ENCODE measurements at places on chromosomes 13 and 19. TPM values are rescaled to one million over a fixed set of nuclear protein-coding genes. Genes with fewer than 3 reads are reported as not detected.

DNA sequence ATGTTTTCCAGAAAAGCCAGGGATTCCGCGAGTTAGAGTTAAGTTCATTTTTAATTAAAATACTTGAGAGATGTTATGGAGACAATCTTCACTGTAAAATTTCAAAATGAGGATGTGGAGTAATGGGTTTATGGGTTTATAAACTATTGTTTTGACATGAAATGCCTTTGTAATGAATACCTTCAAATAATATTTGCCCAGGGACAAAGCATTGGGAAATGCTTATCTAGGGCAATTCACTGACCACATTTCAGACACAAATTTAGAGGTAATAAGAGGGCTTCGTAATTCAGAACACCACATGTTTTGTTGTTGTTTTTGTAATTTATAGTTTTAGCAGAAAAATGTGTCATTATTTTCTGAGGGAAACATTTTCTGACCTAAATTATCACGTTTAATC is 241.1 kb upstream of the ATXN8OS start:
- no peak for DNase-seq

RCBTB2 gene
- 22.5 TPM for total RNA-seq

DNA sequence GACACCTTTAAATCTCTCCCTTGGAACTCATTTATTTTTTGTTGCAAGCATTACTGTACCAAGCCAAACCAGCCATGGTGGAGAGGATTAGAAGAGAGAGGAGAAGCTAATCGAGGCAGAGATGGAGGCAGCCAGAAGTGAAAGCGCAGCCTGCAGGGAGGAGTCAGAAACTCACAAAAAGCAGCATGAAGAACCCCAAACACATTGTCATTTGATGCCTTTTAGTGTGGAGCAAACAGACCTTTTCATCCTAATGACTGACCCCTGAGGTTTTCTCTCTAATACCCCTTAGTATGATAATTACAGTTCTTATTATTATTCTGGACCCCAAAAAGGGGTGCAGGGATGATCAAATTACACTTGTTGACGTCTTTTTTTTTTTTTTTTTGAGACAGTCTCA is 62.5 kb downstream of the TNFRSF19 start:
- no peak for DNase-seq

ADGRE3 gene
- total RNA-seq: not detected

DNA sequence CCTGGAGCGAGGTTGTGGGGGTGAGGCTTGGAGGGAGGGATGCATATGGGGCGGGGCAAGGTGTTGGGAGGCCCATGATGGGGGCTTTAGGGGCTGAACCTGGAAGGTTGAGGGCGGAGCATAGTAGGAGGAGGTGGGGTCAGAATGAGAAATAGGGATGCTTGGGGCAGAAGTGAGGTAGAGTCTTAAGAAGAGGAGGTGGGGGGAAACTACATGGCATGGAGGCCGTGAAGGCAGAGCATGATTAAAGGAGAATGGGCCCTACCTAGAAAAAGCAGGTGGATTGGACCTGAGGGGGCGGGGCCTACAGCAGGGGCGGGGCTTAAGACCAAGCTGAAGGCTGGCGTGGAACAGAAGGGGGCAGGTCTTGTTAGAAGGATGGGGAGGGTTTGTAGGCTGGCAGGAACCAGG is 799 bp downstream of the NR1H2 start:
- peak; percentile 58 for DNase-seq

DNA sequence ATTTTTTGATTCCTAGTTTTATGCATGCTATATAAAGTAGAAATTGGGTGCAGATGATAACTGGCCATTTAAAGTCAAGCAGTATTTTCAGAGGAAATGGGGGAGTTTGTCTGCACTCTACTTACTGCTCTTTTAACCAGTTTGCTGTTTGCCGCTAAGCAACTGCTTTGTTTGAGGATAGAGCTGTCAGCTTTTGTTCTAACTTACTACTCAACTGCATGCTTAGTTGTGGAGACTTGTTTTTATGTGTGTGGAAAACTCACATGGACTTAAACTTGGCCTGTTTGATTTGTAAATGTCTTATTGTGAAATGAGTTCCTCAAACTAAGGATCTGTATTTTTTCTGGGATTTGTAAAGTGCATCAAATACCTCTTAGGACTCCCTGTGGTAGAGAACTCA is 591.1 kb downstream of the PCDH9 start:
- DNase-seq: no peak

DNA sequence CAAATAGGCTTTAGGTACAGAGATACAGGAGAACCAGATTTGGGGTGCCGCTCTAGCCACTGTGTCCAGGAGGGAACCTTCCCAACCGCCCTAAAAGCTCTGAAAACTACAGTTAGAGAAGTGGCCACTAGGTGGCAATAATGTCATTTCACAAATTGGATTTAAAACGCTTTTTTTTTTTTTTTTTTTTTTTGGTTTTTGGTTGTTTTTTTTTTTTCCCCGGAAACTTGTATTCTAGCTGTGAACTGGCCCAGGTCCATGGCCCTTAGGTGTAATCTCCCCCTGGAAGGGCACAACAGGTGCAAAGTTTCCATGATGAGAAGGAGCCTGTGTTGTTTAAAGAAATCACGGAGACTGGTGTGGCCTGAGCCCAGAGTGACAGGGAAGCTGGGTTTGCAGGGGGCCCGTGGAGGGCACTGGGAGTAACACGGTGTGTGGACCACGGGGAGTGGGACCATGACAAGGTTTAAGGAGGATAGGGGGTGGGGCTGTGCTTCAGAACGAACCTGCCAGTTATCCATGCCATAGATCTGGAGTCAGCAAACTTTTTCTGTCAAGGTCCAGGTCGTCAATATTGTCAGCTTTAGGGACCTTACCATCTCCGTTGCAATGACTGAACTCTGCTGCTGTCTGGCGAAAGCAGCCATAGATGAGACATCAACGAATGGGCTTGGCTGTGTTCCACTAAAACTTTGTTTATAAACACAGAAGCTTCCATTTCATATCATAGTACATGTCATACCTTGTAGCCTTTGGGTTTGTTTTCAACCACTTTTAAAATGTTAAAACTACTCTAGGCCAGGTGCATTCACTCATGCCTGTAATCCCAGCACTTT is 10.1 kb downstream of the OR1I1 start:
- peak; percentile 81 for DNase-seq

GRCh38 chr19:41296433-41296871 is 13.5 kb upstream of the CCDC97 start:
- DNase-seq: no peak

DNA sequence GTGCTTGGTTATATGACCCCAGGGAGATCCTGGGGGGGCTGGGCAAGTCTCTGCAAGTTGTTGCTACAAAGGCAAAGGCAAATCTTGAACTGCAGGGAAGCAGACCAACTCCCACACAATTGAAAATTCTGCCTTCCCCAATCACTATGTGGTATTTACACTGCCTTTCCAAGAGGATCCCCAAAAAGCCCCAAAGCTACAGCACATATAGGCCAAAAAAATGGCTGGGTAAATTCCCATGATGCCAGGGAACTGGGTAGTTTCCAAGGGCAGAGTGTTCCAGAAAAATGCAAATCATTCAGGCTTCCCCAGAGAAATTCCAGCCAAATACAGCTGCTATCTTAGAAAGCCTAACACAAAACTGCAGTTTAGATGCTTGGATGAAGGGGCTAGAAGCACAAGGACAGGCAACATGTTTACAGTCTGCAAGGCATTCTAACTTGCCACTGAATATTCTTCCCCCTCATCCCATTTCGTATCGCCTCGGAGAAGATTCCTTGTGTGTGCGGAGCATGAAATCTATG is 6.2 kb downstream of the FOXO1 start:
- DNase-seq: no peak

MEIOSIN gene
- not detected for total RNA-seq

URI1 gene
- 54.9 TPM for total RNA-seq

CBARP gene
- not detected for total RNA-seq

- no peak for DNase-seq
Observed at GRCh38 chr13:77946522-77946921, 27.9 kb upstream of the EDNRB start.

ZNF548 gene
- total RNA-seq: 31.8 TPM

- DNase-seq: no peak
Observed at GRCh38 chr19:48283908-48284307, 14.0 kb downstream of the ZNF114 start.

GRCh38 chr19:9586764-9587163 is 2.5 kb upstream of the ZNF121 start:
- DNase-seq: peak; percentile 81

DNA sequence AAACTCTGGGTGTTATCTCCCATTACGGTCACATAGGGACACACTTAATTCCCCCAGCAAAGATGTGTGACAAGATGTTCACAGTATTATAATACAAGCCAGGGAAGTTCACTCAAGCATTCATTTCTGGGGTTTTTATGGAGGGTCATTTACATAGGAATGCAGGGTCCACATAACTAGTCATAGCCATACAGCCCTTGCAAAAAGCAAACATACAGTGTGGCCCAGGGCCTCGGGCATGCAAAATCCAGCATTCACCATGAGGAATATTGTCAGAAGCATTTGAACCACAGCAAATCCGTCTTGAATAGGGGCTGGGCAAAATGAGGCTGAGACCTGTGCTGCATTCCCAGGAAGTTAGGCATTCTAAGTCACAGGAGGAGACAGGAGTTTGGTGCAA is 13.0 kb upstream of the ZNF460 start:
- no peak for DNase-seq

- no peak for DNase-seq
Observed at GRCh38 chr19:35750167-35750566, 1.8 kb downstream of the LIN37 start.

GRCh38 chr19:2582984-2583956 is 107.3 kb downstream of the GADD45B start:
- no peak for DNase-seq

- no peak for DNase-seq
Observed at GRCh38 chr19:18401580-18402112, 4.2 kb upstream of the LRRC25 start.

GRCh38 chr19:601310-601709 is 11.6 kb downstream of the HCN2 start:
- DNase-seq: no peak

DNA sequence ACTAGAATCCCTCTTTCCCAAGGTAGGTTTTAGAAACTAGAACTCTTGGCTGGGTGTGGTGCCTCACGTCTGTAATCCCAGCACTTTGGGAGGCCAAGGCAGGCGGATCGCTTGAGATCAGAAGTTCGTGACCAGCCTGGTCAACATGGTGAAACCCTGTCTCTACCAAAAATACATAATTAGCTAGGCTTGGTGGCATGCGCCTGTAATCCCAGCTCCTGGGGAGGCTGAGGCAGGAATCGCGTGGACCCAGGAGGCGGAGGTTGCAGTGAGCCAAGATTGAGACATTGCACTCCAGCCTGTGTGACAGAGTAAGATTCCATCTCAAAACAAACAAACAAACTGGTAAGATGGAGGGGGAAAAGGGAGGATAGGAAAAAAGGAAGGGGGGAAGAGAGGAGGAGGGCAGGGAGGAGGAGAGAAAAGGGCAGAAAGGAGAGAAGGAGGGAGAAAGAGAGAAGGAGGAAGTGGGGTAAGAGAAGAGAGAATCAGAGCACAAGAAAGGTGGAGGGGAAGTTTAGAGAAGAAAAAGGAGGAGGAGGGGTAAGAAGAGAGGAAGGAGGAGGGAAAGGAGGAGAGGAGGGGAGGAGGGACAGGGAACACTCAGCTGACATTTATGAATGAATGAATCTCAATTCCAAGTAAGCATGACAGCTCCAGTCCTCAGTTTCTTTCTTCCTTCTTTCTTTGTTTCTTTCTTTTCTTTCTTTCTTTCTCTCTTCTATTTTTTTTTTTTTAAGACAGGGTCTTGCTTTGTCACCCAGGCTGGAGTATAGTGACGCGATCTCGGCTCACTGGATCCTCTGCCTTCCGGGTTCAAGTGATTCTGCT is 2.6 kb upstream of the SLC27A1 start:
- no peak for DNase-seq

GRCh38 chr19:6260912-6261650 is 18.7 kb downstream of the MLLT1 start:
- peak; percentile 35 for DNase-seq

SLC7A9 gene
- 0.27 TPM for total RNA-seq

DNA sequence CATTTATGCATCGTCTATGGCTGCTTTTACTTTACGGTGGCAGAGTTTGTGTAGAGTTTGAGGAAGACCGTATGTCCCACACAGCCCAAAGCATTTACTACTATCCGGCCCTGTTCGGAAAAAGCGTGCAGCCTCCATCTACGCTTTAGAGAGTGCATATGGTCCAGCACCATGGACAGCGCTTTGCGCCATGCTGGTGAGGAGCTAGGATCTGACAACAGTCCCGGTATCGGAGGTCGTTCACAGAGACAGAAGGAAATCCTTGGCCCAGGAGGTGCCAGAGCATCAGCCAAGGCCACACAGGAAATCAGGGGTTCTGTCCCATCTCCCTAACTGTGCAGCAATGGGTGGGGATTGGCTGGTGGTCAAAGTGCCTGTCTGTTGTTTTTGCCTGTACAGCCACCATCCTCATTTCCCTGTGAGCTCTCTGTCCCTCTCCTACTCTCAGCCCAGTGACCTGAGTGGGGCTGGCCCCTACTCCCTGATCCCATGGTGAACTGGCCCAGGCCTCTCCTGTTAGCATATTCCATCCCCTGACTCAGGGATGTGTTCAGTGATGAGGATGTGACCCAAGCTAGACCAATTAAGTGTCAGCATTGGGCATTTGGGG is 16.2 kb upstream of the PRODH2 start:
- DNase-seq: peak; percentile 77

CLEC17A gene
- total RNA-seq: not detected

PPM1N gene
- total RNA-seq: 1.1 TPM

GRCh38 chr13:99078017-99078771 is 100.3 kb upstream of the DOCK9 start:
- DNase-seq: no peak

- DNase-seq: no peak
Observed at GRCh38 chr13:20487927-20488326, 37.7 kb downstream of the CRYL1 start.

REX1BD gene
- total RNA-seq: 73.0 TPM

WDR87 gene
- total RNA-seq: not detected

DNA sequence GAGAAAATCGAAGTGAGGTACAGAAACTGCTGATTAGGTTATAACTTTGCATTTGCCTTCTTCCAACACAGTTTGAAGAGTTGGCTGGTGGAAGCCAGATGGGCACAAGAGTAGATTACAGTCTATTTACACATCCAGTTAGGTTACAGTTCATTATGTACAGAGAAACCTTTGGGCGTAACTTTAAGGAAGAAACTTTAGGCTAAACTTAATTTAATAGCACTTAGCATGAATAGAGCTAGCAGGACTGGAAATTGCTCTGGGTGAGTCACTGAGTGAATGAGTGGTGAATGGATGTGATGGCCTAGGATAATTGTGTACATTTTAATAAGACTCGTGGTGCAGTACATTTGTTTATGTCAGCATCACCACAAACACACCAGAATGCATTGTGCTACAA is 62.9 kb upstream of the KLHL1 start:
- no peak for DNase-seq
